ENCODE measurements at places on chromosomes 6 and 20.
A peak's percentile ranks its signal among the peaks of the same experiment; 100 is the strongest.

GRCh38 chr6:134714113-134714512, 235.8 kb downstream of the ALDH8A1 start:
- no peak for DNase-seq

GRCh38 chr20:19047040-19047950, 165.1 kb upstream of the SLC24A3 start:
- DNase-seq = no peak

GRCh38 chr6:85641897-85642773, 551 bp downstream of the SYNCRIP start:
- DNase-seq = peak; percentile 30

DNA sequence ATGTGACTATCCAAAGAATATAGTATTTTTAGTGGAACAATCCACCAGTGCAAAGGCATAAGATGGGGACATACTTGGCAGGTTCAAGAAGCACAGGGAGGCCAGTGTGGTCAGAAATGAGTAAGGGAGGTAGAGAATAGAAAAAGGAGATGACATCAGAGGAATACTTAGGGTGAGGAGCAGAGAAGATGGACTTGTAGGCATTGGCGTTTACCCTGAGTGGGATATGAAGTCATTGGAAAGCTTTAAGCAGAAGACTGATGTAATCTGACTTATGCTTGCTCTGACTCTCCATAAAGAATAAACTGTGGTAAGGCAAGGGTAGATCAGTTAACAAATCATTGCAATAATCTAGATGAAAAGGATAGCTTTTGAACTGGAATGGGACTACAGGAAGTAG, 228.7 kb downstream of the GJA1 start:
- no peak for DNase-seq

GRCh38 chr20:50244352-50245149, 53.9 kb downstream of the CEBPB start:
- no peak for DNase-seq

DNA sequence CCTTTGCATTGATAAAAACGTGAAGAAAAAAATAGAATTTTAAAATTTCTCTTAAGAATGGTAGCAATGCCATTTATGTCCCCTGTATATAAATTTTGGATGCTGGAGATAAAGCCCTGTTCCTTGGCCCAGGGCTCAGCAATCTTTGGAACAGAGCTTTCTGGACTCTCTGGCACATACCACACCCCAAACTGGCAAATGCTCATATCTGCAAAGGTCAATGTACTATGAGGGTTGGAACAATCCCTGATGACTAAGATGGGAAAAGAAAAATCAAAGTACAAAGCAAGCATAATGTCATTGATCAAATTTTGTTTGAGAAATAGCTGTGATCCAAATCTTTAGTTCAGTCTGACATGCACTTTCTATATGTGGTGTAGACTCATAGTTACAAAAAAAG, 158.1 kb upstream of the HCRTR2 start:
- no peak for DNase-seq

GRCh38 chr6:122422614-122423267, 23.3 kb downstream of the HSF2 start:
- no peak for DNase-seq

GRCh38 chr6:38248500-38249234, 391.1 kb downstream of the BTBD9 start:
- no peak for DNase-seq

GRCh38 chr6:139378882-139379341, 4.5 kb upstream of the CITED2 start:
- no peak for DNase-seq

GRCh38 chr6:157024745-157025144, 247.6 kb downstream of the ARID1B start:
- DNase-seq = no peak

- no peak for DNase-seq
Observed at GRCh38 chr6:87682310-87682709, 19.7 kb downstream of the AKIRIN2 start.

- peak; percentile 26 for DNase-seq
Observed at GRCh38 chr6:31128093-31128676, 7.9 kb upstream of the CDSN start.

DNA sequence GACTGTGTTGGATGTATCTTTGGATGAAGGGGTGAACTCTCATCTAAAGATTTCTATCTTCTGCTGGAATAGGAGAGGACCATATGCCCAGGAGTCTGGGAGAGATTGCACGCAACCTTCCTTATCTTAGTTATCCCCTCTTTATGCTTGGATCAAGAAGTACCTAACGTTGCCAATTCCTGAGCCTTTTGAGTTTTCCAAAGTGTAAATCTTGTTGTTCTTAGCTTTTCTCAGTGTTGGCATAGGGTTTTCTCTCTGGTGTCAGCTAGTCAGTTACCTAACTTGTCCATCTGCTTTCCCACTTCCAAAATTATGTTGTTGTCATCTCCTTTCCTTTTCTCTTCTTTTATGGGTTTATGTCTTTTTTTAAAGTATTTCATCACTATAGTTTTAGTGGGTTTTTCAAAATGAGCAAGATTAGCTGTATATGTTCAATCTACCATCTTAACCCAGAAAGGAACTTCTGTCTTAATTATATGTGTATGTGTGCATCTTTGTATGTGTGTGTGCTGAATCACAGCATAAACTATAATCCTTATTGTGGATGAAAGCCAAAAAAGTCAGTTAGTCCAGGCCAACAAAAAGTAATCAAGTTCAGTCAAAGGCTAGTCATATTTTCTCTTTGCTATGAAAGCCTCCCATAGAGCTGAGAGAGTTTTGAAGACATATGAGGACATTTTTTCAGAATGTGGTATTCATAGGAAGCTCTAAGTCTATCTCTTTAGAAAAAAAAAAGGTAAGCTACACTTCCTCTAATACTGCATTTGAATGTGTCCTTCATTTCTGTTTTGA, 72.1 kb downstream of the KHDC1L start:
- DNase-seq = no peak

DNA sequence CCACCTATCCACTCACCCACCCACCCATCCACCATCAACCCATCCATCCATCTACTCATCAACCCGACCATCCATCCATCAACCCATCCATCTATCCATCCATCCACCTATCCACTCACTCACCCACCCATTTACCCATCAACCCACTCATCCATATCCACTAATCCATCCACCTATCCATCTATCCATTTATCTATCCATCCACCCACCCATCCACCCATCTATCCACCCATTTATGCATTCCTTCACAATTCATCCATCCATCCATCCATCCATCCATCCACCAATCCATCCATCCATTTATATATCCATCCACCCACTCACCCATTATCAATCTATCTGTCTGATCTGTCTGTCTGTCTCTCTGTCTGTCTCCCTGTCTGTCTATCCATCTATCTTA, 14.1 kb downstream of the BPIFB4 start:
- DNase-seq = no peak

DNA sequence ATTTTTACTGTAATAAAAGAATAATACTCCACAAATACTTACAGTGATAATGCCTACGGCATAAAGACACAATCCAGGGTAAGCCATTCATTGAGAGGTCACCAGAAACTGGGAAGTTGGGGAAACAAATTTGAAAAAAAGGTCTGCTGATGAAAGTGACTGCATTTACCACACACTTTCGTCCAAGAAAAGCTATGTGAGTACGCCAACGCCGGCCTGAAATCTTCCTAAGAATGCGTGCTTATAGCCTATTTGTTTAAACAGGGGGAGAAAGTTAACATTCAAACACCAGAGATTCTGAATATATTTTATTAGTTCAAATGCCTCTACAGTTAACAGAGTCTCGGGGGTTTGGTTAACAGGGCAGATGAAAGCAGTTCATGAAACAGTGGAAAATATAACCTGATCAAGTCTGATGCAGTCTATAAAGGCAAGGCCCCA, 657 bp upstream of the LTV1 start:
- DNase-seq = no peak

DNA sequence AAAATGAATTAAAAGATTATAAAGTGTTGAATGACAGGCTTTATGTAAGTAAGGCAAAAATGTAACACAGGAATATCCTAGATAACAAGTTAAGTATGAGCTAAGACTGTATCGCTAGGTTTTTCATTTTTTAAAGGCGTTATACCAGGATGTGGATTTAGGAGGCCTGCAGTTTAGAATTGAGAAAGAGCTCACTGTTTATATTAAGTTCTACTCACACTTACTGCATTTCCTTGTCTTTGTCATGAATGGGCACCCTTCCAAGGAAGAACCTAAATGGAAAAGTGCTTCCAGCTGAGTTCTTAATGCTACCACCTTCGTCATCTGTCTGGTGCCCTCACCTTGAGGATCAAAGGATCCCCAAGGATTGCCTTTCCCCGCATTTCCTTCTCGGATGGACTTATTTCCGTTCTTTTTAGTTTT, 148.7 kb downstream of the SOX4 start:
- no peak for DNase-seq

DNA sequence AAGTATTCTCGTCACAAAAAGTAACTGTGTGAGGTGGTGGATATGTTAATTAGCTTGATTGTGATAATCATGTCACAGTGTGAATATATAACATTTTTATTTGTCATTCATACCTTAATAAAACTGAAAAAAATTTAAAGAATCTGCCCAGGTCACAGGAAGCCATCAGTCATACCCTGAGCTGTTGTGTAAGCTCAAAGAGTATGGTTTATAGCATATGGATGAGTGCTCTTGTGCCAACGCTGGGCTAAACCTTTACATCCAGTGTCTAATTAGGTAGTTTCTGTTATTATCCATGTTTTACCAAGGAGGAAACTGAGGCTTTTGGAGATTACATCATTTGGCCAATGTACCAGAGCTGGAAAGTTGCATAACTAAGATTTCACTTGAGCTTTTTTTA, 11.4 kb downstream of the PKIG start:
- DNase-seq = no peak

DNA sequence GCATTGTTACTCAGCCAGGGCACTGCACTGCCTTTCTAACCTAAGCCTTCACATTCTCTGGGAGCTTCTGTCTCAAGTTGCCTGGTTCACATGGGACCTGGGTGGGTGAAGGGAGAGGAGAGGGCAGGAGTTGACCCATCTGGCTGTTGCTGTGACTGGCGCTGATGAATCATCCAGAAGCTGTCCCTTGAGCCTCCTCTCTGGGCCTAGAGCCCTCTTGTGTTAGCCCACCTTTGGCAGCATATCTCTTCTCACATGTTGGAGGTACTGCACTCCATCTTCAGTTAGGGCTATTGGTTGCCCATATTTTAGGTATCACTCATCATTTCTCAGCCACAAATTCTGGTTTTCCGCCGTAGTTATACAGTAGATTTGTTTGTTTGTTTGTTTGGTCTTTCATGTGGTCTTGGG, 19.8 kb downstream of the XRN2 start:
- no peak for DNase-seq

- no peak for DNase-seq
Observed at GRCh38 chr20:9040863-9041524, 27.9 kb upstream of the PLCB4 start.

- no peak for DNase-seq
Observed at GRCh38 chr6:6851059-6851948, 256.5 kb upstream of the RREB1 start.

- no peak for DNase-seq
Observed at GRCh38 chr6:96991618-96992342, 67.3 kb downstream of the KLHL32 start.

GRCh38 chr6:128311944-128312570, 208.3 kb downstream of the PTPRK start:
- DNase-seq = no peak

DNA sequence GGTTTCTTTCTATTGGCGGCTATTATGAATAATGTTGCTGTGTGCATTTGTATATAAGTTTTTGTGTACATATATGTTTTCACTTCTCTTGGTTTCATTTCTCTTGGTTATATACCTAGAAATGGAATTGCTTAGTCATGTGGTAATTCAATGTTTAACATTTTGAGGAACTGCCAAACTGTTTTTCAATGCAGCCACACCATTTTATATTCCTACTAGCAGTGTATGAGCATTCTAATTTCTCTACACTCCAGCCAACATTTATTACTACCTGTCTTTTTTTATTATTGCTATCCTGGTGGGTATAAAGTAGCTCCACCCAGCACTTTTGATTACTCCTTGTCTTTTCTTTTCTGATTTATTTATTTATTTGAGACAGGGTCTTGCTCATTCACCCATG, 54.8 kb downstream of the PHACTR2 start:
- no peak for DNase-seq

DNA sequence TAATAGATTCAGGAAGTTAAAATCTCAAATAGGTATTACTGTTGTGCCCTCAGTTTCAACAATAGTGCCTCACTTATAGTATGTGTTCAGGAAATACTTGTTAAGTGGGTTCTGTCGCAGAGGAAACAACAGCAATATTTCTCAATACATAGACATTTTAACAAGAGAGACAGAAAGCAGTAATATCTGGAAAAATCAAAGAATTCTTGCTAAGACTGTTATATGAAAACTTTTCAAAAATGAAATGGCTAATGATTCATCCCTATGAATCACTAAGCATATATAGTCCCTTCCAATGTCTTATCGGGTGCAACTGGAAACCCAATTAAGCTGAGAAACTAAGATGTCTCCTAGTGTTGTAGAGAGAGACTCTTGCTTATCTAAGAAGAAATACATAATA, 668.9 kb downstream of the TFAP2A start:
- no peak for DNase-seq

GRCh38 chr6:145689529-145689928, 45.8 kb downstream of the EPM2A start:
- no peak for DNase-seq

DNA sequence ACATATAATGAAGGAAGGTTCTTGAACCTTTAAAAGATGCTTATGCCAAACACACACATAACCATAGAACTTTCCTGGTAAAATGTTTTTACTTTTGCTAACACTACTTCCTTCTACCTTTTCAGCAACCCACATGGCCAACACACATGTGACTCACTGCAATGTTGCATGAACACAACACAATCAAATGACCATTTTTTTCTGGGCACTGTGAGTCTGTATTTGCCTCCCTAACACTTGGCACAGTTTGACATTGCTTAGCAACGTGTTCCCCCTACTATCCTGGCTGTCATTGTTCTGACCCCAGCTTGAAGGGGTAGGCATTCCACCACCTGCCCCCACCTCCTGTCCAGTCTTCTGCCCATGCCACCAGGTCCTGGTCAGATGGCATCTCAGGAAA, 204.8 kb upstream of the PRND start:
- no peak for DNase-seq
